ENCODE measurements at places on chromosomes 1 and 21. TPM values are rescaled to one million over a fixed set of nuclear protein-coding genes. Genes with fewer than 3 reads are reported as not detected.

Gene TARDBP
- 128 TPM for total RNA-seq

Gene FCRL2
- not detected for total RNA-seq

Gene LORICRIN
- not detected for total RNA-seq

Gene RBM11
- total RNA-seq: not detected

Gene TMEM82
- total RNA-seq: not detected

Gene TRIM33
- 26.2 TPM for total RNA-seq

Gene RNPC3
- total RNA-seq: 15.2 TPM

Gene RGS13
- total RNA-seq: 1.0 TPM

Gene NR1I3
- not detected for total RNA-seq

Gene S100A7A
- total RNA-seq: not detected

Gene NECTIN4
- not detected for total RNA-seq

- DNase-seq: no peak
Observed at GRCh38 chr21:32382108-32382644, 10.6 kb downstream of the URB1 start.

DNA sequence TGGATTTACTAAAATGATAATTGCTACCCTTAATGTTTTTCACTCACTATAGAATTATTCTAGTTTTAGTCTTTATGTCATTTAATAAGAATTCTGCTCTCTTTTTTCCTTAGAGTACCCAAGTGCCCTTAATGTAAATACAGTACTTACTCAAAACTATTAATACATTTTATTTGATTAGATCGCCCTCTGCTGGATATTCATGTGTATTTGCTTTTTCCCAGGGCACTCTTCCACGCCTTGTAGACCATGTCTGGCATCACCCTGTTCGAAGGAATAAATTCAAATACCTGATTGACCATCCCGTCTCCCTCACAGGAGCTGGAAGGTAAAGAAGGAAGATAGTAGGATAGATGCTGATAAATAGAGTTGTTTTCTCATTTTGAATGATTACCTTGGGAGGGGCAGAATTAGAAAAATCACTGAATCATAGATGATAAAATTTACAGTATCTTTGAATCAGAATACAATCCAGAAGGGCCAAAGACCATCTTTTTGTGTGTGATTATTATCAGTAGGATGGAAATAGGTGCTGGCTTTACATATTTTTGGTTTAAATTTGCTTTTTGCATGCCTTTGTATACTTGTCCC is 4.1 kb downstream of the AXDND1 start:
- no peak for DNase-seq

GRCh38 chr1:219427403-219427802 is 185.5 kb downstream of the ZC3H11B start:
- no peak for DNase-seq

- DNase-seq: no peak
Observed at GRCh38 chr1:109371341-109371739, 26.4 kb downstream of the SORT1 start.

DNA sequence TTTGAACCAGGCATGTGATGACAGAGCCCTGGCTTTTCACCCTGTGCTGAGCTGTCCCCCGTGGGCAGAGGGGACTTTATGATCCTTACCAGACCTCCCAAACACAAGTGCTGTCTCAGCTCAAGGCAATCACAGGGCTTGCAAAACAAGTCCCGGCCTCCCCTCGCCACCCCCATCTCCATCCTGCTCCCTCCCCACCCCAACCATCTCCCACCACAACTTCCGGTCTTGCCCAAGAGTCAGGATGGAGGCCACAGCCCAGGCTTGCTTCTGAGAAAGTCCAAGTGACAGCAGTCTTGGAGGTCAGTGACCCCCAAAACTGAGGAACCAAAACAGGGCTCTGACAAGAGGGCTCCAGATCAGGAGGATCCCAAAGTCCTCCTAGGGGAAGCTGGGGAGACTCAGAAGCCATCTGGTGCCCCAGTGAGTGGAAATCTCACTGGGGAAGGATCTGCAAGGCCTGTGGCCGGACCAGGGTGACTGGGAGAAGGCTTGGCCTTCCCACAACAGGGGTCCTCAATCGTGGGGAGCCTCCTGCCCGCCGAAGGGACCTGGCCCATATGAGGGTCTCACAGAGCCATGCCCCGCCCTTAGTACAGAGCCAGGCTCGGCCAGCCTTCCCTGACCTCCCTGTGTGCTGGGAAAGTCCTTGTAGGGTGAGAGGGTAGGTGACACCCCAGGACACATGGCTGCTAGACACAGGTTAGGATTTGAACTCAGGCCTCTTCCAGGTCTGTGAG is 4.5 kb upstream of the SDC3 start:
- no peak for DNase-seq

GRCh38 chr1:172812118-172812517 is 153.2 kb downstream of the FASLG start:
- no peak for DNase-seq

- DNase-seq: no peak
Observed at GRCh38 chr1:75470448-75470847, 140.5 kb downstream of the SLC44A5 start.

DNA sequence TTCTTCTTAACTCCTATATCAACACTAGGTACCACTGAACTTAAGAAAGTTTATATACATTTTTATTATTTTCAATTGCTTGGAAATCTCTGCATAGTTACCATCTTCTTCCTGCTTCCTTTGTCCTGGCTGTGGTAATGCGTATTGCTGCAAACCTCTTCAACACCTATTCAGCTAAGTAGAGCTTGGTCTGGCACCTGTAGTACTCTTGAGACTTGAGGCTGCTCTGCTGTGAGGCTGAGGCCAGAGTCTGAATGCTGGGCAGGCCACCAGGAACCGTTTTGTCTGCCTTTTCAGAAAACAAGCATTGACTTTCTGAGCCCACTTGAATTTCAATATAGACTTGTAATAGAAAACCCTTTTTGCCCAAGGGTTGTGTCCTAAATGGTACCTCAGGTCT is 52.0 kb upstream of the RGS2 start:
- no peak for DNase-seq

- DNase-seq: no peak
Observed at GRCh38 chr21:40269239-40269638, 402.0 kb downstream of the PCP4 start.

DNA sequence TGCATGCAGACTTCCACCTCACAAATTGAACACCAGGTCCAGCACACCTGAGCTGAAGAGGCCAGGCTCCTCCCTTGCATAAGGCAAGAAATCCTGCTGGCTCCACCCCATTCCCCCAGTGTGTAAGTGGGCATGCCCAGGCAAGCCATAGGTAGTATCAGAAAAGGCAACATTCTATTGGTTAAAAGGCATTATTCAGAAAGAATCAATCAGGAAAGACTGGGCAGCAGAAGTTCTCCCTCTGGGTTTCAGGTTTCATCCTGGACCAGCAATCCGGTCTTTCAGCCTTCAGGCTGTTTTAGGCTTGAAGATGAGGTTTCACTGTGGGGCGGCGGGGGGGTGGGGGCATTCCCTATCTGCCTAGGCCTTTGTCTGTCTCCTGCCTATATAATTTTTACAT is 42.0 kb upstream of the LHX8 start:
- no peak for DNase-seq

- no peak for DNase-seq
Observed at GRCh38 chr1:176174108-176174507, 33.0 kb downstream of the COP1 start.

- peak; percentile 73 for DNase-seq
Observed at GRCh38 chr1:179820226-179820970, 57.2 kb downstream of the TOR1AIP2 start.

DNA sequence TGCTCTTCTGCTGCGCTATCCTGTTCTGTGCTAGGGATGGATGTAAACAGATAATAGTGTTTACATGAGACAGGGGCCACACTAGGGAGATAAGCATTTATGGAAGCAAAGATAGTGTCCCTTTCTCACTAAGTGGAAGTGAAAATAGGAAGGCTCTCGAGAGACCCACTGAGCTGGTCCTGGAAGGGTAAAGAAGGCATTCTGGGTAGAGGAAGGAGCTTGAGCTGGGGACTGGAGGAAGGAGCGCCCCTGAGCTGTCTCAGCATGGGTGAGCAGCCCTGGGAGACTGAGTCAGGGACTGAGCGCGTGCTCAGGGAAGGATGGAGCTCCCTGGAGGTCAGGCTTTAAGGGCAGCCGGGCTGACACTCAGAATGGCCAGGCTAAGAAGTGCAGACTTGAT is 93.3 kb downstream of the IGSF21 start:
- DNase-seq: no peak

DNA sequence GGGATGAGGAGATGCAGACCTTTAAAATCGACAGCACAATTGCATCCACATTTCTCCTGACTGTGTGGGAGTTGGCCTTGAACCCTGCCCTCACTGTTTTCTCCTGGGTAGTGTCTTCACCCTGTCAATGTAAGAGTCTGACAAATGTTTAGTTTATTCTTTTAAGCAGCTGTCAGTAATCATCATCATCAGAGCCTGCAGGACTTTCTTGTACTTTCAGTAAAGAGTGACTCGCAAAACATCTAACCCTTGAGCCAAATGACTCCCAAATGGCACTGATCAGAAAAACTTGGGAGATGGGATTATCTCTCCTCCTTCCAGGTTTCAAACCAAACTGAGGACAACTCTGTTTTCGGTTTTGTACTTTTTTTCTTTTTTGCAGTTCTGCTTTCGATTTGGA is 460.2 kb downstream of the KIF26B start:
- no peak for DNase-seq

DNA sequence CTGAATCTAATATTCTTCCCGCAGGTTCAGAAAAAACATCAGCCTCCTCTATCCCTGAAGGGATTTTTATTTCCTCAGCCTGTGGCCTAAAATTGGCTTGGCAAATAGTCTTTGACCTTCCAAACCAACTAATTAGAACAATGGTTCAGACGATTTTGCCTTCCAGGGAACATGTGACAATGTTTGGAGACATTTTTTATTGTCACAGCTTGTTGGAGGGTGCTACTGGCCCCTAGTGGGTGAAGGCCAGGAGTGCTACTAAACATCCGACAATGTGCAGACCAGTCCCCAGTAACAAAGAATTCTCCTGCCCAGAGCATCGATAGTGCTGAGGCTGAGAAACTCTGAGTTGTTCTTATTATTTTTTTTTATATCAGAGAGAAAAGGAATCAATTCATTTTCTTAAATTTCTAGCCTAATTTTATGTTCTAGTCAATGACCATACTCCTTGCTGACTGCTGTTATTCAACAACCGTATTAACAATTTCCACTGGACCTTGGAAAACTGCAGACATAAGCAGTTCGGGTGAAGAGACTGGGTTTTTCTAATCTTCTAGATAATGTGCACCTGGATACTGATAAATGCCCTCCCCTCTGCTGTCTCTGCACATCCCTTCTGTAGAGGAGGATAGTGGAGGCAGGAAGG is 280.7 kb downstream of the LMX1A start:
- DNase-seq: no peak

DNA sequence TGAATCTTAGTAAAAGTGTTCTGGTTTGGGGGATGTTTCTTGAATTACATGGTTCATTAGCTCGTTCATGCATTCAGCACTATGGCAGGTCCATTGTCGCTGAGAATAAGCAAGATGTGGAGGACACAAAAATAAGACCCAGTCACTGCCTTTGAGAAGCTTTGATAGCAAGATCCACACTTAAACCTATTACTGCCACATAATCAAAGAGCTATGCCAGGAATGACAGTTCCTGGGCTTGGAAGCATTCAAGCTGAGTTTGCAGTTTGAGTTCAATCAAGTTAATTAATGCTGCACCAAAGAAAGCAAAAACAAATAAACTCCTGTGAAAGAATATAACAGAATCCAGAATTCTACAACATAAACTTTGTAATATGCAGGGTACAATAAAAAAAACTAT is 131.8 kb downstream of the MIS18A start:
- no peak for DNase-seq

GRCh38 chr1:243325305-243325890 is 69.6 kb downstream of the SDCCAG8 start:
- DNase-seq: no peak

DNA sequence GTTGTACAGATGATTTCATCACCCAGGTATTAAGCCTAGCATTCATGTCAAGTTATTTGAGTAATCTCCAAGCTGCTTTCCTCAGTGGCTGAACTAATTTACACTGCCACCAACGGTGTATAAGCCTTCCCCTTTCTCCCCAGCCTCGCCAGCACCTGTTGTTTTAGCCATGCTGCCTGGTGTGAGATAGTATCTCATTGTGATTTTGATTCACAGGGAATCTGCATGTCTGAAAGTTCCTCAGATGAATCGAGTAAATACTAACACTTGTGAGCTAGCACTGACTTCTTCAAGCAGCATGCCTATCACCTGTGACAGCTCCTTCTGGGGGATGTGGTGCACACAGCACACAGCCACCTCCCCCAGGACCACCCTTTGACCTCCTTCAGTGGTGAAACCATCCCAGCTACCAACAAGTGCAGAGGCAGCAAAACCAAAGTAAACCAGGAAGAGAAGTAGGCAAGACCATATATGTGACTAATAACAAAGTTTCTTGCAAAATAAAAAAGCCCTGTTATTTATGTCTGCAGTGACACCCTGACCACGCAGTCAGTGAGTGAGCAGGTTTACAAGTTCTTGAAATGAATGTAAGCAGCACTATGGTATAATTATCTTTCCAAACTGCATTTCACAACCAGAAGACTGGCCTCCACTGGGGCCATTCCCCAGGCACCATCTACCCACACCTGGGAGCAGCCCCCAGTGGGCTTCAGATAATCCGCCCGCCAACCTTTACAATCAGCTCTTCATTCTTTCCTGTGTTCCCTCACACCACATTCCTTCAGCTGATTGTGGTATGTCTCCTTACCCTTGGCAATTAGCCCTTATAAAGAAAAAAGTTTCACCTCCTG is 173.8 kb downstream of the ETS2 start:
- no peak for DNase-seq

Data from mesenteric fat pad (tissue), 1 donor.